ENCODE measurements at places on chromosomes 12 and 14.

GRCh38 chr12:54370171-54370730, 6.0 kb upstream of the GPR84 start:
- no peak for DNase-seq

DNA sequence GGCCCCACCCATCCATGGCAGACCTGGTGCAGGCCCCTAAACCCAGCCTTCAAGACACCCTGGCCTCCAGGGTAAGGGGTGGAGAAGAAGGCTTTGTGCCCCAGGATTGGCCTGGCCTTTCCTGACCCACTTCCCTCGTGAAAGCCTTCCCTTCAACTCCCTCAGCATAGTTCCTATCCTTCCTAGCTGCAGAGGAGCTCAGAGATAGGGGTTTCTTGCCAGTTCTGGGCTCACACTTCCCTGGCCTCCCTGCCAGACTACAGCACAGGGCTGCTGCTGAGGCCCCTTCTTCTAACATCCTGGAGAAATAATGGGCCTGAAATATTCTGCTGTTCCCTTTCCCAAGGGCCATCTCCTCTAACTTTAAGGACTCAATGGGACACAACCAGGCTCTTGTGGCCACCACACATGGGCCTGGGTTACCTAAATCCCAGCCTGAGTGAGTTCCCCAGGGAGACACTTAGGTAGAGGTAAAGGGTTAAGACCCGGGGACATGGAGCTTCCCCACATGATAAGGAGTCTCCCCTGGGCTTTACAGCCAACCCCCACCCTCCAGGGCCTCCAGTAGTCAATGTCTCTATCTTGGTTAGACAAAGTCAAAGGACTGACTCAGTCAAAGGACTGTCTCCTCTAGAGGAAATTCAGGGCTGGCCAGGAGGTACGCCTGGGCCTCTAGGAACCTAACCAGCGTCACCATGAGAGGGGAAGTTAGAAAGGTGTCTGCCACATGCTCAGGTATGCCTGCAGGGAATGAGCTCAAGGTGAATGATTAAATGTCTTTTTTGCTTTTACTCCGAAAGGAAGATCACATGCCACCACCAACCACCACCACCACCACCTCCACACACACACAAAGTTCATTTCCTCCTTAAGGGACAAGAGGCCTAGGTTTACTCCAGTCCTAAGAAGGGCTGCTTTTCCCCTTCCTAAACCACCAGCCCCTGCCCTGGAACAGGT, 7.1 kb downstream of the ZFP36L1 start:
- DNase-seq = no peak

GRCh38 chr12:112870267-112870980, 36.3 kb upstream of the OAS1 start:
- DNase-seq = no peak

DNA sequence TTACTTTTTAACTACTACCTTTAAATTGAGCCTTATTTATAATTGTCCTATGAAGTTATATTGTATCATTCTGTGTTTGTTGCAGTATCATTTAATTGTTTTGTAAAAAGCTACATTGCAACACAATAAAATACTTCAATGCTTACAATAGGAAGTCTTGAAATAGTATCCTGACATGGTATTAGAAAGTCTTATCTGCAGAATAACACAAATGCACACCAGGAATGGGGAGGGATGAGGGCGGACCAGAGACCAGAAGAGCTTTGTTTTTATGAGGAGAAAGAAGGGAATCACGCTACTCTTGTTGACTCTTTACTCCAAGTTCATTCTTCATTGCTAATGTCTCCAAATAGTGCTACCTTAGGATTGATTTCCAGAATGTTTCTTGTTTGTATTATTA, 120.2 kb downstream of the MON2 start:
- no peak for DNase-seq

Data from NCI-H1092 (cell line).